ENCODE measurements at places on chromosomes 2 and 18. TPM values are rescaled to one million over a fixed set of nuclear protein-coding genes. Genes with fewer than 3 reads are reported as not detected.

Gene RAB11FIP5
- polyA plus RNA-seq = 4.3 TPM

Gene MCFD2
- polyA plus RNA-seq = 91.9 TPM

Gene GKN1
- not detected for polyA plus RNA-seq

Gene LBX2
- 0.82 TPM for polyA plus RNA-seq

Gene SPATA3
- polyA plus RNA-seq = not detected

Gene SLC19A3
- polyA plus RNA-seq = 4.2 TPM

Gene SLC4A5
- polyA plus RNA-seq = 0.50 TPM

All from GM23338 (cell line).